ENCODE measurements at places on chromosomes 1 and 21.

DNA sequence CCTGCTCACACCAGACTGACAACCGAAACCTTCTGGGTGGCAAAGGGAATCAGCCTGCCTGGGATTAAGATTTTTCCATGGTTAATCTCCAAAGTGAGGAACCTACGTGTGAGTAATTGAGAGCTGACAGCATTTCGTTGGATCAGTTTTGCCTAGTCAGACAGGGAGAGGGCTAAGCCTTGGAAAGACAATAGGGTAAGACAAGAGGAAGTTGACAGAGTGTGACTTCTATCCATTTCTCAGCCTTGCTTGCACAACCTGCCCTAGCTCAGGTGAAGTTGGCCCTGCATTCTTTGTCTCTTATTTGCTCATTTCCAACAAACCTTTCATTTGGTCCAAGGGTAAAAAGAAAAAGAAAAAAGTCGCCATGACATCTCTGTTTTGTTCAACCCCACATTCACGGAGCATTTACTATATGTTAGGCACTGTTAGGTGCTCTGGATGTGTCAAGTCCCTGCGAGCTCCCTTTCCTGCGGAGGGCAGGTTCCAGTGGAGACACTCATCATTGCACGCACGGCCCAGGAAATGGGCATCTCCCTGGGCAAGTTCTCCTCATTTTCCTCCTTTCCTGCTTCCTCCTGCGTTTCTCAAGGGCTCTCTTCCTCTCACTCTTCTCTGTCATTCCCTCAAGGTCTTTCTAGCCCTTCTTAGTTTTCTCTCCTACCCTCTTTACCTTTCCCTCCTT, 23.3 kb downstream of the KIRREL1 start:
- no peak for DNase-seq

- no peak for DNase-seq
Observed at GRCh38 chr21:28151758-28152157, 840.9 kb downstream of the LTN1 start.

GRCh38 chr1:174837386-174837785, 162.4 kb upstream of the CACYBP start:
- DNase-seq = no peak

- no peak for DNase-seq
Observed at GRCh38 chr21:18521204-18521603, 117.6 kb upstream of the TMPRSS15 start.

DNA sequence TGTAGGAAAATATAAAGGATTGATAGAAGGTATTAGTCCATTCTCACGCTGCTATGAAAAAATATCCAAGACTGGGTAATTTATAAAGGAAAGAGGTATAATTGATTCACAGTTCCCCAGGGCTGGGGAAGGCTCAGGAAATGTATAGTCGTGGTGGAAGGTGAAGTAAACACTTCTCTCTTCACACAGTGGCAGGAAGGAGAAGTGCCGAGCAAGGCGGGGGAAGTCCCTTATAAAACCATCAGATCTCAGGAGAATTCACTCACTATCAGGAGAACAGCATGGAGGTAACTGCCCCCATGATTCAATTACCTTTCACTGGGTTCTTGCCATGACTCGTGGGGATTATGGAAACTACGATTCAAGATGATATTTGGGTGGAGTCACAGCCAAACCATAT, 1806.0 kb downstream of the MRPL39 start:
- no peak for DNase-seq

DNA sequence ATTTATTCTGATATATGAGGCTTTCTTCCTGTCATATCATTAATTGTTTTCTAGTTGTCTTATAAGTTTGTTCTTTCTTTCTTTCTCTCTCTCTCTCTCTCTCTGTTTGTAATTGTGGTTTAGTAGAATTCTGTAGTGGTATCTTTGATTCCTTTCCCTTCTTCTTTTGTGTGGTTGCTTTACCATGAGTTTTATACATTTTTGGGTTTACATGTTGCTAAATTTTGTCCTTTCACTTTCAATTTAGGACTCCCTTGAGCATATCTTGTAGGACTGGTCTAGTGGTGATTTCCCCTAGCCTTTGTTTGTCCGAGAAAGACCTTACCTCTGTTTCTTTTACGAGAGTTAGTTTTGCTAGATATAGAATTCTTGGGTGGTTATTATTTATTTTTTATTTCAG, 162.3 kb upstream of the CHRM3 start:
- no peak for DNase-seq

- DNase-seq = no peak
Observed at GRCh38 chr1:163240705-163241104, 38.0 kb upstream of the RGS5 start.

DNA sequence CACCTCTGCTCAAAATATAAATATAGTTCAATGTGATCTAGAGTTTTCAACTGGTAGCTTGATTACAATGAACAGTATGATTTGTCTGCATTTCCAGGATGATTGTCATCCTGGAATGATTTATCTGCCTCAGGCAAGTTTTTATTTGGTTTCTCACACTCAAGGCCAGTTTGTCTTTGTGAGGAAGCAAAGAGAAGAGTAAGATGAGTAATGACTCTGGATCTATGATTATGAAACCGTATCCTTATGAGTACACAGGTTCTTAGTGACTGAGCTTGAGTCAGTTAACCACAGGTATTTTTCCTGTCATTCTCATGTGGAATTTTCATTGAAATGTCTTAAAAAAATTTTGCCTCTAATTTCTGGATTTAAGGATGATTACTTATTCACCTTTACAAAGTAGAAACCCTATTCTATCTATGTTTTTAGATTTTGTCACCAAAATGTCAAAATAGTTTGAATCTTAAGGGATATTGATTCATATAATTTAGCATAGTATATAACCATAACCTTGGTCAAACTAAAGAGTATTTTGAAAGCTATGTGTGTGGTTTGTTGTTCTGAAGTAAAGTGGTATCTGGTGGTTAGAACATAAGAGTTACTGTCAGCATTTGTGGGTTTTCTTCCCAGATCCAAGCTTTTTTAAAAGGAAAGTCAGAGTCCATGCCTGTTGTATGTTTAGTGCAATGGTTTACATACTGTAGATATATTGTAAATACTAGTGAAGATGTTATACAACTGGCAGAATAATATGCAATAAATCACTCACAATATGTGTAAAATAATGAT, 145.0 kb downstream of the RASAL2 start:
- DNase-seq = no peak
